ENCODE measurements at places on chromosomes 2 and 18.

- no peak for DNase-seq
These were observed 1332.0 kb upstream of the CRIM1 start for GRCh38 chr2:35023545-35023944.

DNA sequence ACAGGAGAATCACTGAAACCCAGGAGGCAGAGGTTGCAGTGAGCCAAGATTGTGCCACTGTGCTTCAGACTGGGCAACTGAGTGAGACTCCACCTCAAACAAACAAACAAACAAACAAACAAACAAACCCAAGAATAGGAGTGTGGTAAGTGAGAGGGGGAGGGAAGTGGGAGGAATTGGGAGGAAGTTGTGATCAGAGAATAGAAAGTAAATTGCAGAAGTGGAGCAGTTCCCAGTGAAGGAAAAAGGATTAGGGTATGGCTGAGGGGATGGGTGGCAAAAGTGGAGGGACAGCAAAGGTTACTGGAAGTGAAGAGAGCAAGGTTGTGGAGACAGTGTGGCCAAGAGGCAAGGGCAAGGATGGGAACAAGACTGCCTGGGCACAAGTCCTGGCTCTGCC, 41.1 kb upstream of the C1GALT1C1L start:
- no peak for DNase-seq

DNA sequence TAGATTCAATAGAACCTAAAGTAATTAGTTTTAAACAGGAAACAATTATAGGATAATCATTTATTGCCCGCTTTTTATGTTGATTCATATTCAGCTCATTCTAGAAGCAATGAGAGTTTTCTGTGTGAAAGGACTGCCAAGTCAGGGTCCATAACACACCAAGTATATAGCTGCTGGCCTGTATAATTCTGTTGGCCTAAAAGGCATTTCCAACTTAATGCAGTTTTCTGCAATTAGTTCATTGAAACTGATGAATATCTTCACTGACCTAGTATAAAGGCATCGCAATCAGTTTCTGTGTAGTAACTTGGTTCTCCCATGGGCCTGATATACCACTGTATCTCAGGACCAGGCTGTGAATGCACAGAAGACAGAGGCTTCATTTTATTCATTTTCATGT, 69.1 kb upstream of the GRB14 start:
- no peak for DNase-seq

- DNase-seq = no peak
These were observed 134.0 kb downstream of the MCFD2 start for GRCh38 chr2:46781468-46782189.

DNA sequence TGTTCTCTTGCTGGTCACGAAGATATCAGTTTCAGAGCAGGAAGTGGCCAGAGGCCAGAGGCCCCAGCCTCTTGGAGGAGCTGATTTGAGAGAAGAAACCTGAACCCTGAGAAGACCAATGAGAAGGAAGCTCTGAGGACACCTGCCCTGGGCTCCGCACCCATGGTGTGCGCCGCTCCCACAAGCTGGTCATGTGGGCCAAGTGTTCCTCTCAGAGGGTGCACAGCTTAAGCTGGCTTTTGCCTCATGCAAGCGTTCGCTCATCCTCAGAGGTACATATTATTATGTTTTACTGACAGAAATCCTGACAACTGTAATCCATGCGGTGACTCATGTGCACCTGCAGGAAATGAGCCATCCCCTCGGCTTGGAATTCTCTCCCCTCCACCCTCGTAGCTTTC, 316.1 kb upstream of the MYT1L start:
- no peak for DNase-seq

GRCh38 chr2:16470936-16471490, 194.6 kb downstream of the CYRIA start:
- no peak for DNase-seq

DNA sequence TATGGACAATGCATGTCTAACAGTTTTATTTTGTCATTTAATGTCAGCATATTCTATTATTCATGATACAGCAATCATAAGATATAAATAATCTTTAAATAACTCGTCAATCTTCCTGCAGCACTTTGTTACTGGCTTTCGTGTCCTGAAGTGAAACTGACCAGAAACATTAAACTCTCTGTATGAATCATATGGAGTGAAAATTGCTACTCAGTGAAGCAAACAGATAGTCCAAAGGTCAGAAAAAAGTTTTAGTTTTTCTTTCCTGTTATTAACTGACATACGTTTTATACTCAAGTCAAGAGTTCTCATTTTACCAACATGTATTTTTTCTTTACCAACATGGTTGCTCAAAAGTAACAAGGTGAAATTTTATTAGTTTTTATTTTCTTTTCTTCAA, 106.8 kb upstream of the GALNT5 start:
- DNase-seq = no peak

- no peak for DNase-seq
These were observed 182.4 kb downstream of the CDH2 start for GRCh38 chr18:27994571-27994970.

DNA sequence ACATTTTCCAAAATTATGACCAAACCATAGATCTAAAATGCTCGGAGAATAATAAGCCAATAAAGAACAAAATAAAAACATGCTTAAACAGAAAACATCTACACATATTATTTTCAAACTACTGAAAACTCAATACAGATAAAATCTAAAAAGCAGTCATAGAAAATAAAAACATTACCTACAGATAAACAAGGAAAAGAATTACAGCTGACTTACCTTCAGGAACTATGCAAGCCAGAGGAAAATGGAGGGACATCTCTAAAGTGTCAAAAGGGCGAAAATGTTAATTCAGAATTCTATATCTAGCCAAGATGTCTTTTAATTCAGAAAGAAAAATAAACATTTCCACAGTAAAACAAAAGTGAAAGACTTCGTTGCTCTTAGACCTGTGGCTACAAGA, 112.9 kb upstream of the GYPC start:
- DNase-seq = no peak

- no peak for DNase-seq
These were observed 233.0 kb upstream of the TNP1 start for GRCh38 chr2:217092710-217093379.

DNA sequence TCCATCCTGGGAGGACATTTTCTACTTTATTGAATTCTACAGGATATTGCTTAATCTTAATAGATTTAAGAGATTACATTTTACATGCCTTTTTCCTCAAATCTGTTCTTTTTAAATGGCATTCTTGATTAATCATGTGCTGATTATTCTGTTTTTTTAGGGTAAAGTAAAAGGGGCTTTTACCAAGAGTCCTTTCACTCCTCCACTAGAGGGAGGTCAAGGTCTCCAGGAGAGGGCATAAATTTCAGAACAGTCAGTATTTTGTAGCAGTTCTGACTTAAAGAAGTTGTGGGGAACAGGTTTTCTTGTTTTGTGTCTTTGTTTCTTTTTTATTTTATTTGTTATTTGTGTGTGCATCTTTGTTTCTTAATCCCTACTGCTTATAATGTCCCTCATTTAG, 25.4 kb downstream of the WDR75 start:
- DNase-seq = peak; percentile 23

DNA sequence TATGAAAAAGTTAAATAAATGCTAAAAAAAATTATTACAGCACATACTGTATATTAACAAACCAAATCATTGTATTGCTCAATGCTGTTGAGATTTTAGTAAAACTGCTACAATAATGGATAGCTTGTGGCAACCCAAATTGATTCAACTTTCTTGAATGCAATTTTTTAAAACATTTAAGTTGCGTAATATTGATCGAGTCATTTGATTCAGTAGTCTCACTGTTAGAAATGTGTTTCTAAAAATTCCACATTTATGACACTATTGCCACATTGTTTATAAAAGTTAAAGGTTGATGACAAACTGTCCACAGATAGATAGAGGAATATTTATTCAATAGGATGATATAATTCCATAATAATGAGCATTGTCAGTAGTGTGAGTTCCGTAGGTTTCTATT, 640.7 kb upstream of the CRIM1 start:
- DNase-seq = no peak

- no peak for DNase-seq
These were observed 901 bp downstream of the SPOPL start for GRCh38 chr2:138502255-138503086.

DNA sequence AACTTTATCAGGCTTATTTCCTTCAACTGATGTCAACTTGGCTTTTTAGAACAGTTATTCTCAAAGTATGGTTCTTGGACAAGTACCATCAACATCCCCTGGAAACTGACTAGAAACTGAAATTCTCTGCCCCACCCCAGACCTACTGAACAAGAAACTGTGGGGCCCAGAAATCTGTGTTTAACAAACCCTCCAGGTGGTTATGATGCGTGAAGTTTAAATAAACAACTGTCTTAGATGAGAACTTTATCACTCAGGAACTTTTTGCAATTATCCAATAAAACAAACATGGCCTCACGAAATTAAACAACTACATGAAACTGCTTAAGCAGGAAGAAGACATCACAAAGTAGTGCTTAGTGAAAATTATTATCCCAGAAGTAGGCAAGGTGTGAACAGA, 4.4 kb downstream of the HIBCH start:
- no peak for DNase-seq
